ENCODE measurements at places on chromosomes 5 and 9.

DNA sequence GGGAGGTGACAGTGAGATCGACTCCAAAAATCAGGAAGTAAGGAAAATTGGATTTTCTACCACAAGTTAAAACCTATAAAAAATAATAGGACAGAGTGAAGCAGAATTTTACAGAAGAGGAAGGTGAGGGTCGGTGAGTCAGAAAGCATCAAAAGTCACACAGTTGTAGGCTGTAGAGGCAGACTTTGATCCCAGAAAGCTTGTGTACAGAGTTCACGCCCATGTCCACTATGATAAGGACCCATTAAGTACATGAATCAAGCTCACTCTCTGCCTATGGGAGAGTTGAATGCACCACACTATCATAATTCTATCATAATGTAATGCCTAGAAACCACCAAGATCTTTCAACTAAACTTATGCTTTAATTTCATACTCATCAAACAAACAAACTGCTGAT is 291.2 kb downstream of the PRELID2 start:
- no peak for DNase-seq

DNA sequence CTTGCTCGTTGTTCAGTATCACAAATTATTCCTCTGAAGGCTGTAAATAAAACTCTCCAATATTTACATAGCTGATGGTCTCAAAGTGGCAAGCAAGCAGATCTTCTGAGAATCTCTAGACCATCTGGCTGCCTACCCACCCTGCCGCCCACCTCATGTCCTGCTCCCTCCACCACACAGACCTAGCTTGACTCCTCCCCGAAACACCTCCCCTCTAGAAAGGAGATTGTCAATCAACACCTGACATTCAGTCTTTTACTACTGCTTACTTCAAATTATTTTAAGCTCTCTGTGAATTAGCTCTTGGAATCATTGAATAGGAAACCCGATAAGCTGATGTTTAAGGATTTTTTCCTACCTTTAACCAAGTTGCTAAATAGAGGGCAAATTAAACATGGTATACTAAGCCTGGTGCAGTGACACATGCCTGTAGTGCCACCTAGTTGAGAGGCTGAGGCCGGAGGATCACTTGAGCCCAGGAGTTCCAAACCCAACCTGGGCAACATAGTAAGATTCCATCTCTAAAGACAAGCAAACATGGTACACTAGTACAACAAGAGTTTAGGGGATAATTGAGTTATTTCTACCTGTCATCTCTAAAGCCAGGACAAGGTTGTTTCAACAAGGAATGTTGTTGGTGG is 10.9 kb upstream of the SOWAHA start:
- no peak for DNase-seq

DNA sequence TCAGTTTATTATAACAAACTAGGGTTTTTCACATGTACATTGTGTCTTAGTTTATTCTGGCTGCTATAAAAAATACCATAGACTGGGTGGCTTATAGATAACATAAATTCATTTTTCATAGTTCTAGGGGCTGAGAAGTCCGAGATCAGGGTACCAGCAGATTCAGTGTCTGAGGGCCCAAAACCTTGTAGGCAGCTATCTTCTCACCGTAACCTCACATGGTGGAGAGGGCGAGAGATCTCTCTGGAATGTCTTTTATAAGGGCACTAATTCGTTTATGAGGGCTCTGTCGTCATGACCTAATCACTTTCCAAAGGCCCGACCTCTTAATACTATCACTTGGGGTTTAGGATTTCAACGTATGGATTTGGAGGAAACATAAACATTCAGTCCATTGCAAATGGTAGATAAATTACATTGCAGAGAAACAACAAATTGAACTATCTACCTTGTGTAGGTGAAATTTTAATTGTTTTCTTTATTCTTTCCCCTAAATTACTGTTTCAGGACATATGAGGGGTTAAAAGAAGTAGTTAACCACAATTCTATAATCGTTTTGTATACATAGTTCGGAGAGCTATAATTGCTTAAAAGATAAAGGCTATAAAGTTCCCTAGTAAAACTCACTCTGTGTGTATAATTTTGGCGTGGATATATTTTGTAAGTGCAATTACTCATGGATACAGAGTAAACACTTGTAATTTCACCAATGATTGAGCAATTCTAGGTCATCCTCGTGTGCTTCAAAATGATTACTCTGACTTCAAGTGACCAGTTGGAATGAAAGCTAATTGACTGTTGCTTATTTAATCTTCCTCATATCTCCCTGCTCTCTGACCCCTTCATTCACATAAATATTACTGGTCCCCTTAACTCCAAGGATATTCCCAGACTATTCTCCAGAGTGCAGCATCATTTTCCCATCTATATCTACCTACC is 247.5 kb upstream of the TMEM161B start:
- no peak for DNase-seq

- no peak for DNase-seq
Measured at GRCh38 chr5:144335561-144335960, 164.9 kb downstream of the KCTD16 start.

DNA sequence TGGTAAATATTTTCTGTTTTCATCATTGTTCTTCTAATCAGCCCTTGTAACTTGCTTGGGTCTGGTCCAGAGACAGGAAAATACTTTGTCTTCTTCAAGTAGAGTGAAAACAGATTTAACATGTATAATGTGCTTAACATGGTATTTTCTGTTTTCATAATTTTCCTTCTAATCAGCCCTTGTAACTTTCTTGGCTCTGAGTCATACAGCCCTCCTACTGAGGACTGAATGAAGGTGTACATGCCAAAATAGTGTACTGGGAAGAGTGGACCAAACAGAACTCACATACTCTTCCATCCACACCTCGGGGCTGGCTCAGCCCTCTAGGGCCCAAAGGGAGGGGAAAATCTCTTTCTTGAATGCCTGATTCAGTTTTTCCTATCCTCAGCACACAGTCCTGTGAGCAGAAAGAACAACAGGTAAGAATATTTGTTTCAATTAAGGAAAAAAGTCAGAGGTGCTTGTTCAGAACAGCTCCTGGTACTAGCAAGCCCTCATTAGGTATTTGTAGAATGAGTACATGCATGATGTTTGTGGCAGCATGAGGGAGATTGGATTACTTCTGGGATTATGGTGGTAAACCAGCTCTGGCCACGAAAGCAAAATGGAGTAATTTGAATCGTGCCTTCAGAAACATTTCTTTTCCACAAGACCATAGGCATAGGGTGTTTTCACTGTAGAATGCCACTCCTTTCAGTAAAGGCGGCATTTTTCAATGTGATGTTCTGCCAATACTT is 24.2 kb upstream of the MACIR start:
- no peak for DNase-seq

- DNase-seq = no peak
Measured at GRCh38 chr5:72842816-72843215, 26.4 kb downstream of the TNPO1 start.

DNA sequence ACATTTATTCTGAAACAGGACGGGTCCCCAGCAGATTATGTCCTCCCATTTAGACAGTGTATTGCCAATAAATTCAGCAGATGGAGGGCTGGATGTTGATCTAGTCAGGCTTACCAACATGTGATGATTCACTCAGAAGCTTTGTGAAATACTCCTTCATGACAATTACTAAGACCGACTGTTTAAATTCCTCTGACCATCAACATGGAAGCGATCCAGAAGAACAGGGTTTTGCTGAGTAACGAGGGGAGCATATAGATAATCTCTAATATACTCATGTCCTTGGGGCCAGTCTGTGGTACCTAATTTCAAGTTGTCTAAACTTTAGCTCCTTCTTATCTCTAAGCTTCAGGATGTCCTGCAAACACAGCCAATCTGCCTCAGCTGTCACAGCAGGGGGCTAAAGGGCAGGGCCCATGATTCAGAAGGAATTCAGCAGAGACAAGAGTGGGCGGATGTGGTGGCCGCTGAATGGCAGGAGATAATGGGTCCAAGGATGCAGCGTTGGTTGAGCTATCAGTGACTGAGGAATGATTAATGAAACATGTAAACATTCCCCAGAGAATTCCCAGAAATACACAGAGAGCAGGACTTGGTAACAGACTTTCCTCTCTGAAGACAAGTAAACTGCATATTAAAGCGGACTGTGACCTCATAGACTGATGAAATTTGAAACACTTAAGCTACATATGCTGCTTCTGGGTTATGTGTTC is 109.4 kb downstream of the ANKRD55 start:
- DNase-seq = peak; percentile 95

DNA sequence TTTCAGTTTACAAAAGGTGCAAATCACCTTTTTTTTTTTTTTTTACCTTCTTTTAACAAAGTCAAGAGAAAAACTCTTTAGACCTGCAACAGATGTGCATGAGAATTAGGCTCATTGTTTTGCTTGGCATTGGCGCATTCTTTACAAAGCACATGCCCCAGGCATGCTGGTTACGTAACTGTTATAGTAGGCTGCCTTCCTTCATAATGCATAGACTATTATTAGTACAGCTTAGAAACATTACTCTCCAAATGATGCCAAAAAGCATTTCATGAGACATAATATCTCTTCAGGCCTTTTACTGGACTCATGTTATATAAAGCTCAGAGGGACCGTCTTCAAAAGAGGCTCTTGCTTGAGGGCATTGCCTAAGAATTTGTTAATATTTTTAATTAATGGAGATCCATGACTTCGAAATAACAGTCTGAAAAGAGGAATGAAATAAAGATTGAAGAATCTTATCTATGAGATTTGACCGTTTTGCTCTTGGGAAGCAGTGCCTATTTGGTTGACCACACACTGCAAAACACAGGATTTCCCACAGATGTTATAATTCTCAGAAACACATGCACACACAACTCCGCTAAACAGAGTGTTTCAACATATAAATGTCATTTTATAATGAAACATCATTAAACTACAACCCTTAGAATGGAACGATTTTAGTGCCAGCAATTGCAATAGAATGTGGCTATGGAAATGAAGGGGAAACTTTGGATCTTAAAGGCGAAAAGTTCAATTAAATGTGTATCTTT is 478.7 kb downstream of the PRR16 start:
- no peak for DNase-seq

DNA sequence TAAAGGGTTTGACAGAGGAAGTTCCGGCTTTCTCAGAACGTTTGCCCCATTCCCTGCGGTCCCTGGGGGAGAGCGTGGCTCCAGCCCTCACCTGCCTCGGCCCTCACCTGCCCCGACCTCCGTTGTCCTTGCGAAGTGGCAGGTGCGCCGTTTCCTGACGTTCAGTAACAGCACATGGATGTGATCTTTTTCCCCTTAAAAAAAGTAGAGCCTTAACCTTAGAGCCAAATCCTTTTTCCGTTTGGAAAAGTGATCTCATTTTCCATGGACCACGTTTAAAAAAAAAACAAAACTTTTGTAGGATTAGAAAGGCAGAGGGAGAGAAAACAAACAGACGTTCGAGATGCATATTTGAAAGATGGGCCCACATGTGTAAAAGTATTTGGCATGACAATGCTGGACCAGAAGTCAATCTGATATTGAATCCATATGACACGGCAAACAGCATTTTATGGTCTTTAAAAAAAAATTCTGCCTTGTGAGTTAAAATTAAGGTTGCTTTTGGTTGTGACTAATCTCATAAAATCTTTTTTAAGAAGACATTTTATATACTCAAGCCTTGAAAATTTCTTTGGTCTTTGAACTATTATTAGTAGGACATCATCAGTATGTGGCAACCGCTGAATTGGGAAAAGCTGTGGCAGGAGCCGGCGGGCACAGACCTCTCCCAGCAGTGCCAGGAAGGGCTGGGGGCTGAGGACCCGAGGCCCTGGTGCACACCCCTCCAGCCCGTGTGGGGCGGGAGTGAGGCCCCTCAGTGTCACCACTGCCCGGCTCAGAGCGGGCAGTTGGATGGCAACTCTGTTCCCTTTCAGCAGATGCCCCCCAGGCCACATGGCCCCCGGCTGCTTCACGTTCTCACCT is 42.5 kb upstream of the EXOC3 start:
- peak; percentile 84 for DNase-seq

- DNase-seq = no peak
Measured at GRCh38 chr5:96199713-96200183, 233.3 kb downstream of the PCSK1 start.

DNA sequence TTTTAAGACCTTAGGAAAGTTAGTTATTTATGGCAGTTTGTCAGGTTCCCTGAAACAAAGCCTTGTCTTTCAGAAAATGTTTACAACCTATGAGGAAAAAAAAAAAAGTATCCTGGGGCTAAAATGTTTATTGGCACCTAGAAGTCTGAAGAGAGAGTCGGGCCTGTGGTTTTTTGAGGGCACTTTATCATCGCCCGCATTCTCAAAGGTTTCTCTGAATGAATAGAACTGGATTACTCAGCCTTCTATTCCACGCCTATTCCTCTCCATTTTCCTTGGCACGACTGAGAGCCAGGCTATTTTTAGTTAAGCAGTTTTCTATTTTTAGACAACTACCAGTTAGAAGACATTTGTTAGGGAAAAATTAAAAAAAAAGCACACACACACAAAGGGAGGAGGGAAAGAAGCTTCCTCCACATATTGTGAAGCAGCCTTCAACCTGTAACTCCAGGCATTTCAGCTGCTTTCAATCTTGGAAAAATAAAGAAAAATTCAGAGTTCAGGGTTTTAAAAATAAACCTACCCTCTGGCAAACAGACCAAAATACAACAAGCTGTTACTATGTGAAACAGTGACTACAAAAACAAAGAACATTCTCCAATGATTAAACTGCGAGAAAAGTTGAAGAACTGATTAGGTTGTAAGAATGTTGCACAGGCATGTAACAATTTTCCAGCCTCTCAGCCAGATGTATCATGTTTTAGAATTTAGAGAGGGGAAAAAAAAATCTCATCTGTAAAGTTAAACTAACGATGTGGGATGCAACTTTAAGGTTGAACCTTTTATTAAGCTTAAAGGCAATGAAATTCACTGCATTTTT is 97.0 kb downstream of the MEF2C start:
- peak; percentile 79 for DNase-seq

DNA sequence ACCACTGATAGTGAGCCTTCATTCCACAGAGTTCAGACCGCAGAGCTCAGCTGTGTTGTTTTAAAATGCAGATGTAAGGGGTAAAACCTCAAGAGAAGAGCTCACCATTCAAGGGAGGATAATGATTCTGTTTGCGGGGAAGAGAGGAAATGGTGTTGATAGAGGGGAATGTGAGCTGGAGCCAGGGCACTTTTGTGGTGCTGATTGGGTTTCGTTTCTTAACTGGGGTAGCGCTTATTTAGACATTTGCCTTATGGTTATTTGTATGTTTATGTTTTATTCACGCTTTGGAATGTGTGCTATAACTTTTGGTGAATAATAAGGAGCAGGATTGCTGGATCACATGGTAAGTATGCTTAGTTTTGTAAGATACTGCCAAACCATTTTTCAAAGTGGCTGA is 42.5 kb downstream of the STXBP1 start:
- peak; percentile 62 for DNase-seq

DNA sequence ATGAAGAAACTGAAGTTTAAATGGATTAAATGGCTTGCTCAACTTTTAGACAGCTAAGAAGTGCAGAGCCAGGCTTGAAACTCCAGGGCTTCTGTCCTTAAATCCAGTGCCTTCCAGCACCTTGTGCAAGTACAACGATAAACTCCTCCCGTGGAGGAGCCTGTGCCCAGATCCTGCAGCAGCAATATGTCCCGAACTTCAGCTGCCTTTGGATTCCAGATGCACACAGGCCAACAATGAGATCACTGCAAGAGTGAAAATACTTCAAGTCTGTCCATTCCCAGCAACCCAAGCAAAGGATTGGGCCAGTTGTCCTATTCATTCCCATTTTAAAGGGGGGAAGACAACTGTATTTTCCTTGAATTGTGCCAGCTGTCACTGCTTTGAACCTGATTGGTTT is 199.6 kb downstream of the CRB2 start:
- DNase-seq = no peak

Data from AG04449 (cell line).